ENCODE measurements at places on chromosomes 1 and 21.
A peak's percentile ranks its signal among the peaks of the same experiment; 100 is the strongest.

GRCh38 chr1:54653036-54653435, 11.4 kb downstream of the MROH7 start:
- no peak for DNase-seq

- DNase-seq: no peak
These were observed 5.2 kb downstream of the TTLL10 start for GRCh38 chr1:1178794-1179331.

GRCh38 chr1:112457241-112457640, 51.5 kb upstream of the WNT2B start:
- DNase-seq: no peak

DNA sequence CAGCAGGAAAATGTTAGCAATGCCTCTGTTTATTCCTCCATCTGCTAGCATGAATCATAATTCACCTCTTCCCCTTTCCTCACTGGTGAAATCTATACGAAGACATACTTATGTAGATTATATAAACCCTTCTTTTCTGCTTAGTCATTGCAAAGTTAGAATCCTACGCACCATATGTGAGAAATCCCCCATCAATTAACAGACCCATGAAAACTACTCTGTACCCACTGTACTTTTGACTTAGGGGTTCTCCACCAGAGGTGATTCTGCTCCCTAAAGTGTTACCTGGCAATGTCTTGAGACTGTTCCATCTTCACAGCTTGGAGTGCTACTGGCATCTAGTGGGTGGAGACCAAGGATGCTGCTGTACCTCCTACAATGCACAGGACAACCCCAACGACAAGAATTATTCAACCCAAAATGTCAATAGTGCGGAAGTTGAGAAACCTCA, 49.6 kb upstream of the KCTD3 start:
- peak; percentile 24 for DNase-seq

- DNase-seq: no peak
These were observed 2.5 kb downstream of the PBX1 start for GRCh38 chr1:164561472-164561871.

GRCh38 chr1:8047112-8047511, 21.0 kb upstream of the ERRFI1 start:
- DNase-seq: peak; percentile 63

GRCh38 chr1:220748089-220748934, at the start of gene MTARC2:
TSS of gene MTARC2 (plus strand) at chr1:220748322. CDS start at chr1:220748532, 210 bp downstream.
- peak; percentile 93 for DNase-seq

DNA sequence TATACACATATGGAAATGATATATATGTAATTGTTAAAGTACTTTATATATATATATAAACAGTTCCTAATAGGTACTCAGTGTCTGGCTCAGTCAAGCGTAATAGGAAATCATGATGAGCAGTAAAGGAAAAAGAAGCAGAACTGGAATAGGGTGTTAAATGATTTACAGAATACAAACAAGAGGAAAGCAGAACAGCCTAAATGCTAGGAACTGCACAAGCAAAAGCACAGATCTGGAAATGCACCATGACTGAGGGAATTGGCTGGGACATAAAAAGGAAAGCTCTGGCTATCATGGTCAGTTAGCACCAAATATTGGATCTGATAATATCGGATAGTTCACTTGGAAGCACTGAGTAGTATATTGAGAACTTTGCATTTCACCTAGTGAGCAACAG, 51.8 kb downstream of the SLC44A5 start:
- no peak for DNase-seq

GRCh38 chr1:156748670-156749418, 2.6 kb downstream of the HDGF start:
- peak; percentile 71 for DNase-seq

GRCh38 chr21:38531591-38531990, 33.3 kb upstream of the ERG start:
- DNase-seq: no peak

DNA sequence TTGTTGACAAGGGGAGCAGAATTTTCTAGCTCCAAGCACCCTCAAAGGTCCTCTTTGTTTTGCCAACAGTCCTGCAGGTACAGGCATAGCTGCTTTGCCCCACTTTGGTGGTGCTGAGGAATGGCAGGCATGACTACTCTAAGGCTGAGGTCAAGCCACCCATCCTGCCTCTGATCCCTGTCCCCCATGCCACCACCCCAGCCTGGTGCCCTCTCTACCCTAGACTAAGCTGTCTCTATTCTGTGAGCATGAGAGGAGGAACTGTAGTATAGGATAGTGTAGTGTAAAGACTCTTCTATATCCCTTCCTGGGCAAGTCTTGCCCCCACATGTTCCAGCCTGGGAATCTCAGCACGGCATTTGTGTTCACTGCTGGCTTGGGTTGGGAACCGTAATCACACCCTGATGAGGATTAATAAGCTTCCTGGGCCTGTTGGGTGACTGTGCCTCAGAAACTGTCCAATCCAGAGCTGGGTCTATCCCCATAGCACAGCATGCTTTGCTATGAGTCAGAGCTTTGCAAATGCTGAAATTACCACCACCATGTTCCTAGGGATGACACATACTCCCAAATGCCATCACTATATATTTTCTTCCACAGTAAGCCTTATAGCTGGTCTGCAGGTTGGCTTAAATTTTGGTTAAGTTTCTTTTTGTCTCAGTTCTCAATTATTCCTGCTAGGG, 105.7 kb upstream of the PPP2R5A start:
- DNase-seq: peak; percentile 43

- DNase-seq: peak; percentile 97
These were observed 24.7 kb downstream of the SCCPDH start for GRCh38 chr1:246748867-246749266.

- DNase-seq: no peak
These were observed 51.5 kb downstream of the VANGL2 start for GRCh38 chr1:160451859-160452232.

DNA sequence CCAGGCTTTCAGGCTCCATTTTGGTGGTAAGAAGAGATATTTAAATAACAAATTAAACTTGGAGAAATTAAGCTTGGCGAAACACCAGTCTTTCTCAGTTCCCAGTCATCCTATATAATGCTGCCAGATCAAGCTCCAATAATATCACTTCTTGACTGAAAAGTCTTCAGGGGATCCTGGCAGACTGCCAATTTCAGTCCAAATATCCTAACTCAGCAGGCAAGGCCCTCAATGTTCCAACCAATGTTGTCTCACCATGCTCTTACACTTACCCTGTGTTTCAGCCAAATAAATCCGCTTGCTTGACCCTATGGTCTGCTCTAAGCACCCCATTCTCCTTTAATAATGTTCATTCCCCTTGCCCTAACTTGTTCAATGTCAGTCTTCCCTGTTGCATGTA, 39.9 kb upstream of the BCL10 start:
- no peak for DNase-seq

GRCh38 chr1:219773775-219774174, 154.6 kb downstream of the SLC30A10 start:
- no peak for DNase-seq

DNA sequence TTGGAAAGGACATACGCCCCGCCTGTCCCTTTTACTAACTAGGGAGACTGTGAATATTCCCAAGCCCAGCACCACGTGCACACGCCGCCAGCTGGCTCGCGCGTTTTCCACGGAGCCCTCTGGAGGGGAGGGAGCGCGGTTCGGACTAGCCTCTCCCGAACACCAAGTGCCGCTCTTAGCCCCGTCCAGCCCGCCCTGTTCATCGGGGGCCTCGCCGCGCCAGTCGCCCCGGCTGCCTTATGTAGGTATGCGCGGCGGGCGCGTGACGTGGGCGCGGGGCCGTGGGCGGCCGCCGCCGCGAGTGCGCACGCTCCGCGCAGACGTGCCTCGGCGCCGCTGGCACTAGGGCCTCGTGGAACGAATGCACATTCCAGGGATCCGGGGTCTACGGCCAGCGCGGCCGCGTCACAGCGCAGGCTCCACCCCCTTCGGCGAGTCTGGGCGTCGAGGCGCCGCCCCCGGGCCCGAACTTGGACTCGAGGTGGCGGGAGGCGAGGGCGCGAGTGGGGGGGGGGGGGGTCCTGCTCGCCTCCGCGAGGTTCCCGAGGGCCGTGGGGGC, 767 bp upstream of the IRF2BP2 start:
- peak; percentile 95 for DNase-seq

DNA sequence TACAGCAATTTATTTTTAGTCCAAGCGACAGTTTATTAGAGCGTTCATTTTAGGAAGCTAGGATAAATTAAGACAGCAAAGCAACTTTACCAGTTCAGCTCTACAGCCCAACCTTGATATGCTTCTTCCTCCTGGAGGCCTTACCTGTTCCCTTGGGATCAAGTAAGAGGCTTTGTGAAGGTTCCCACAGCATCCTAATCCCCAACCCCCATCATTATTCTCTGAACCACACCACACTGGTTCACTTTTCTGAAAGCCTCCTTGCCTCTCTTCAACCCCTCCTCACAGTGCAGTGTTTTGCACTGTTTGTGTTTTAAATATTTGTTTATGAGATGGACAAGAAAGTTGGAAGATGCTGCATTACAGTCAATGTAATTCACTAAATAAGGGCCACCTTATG, 126.3 kb upstream of the CXADR start:
- no peak for DNase-seq

- no peak for DNase-seq
These were observed 13.4 kb upstream of the SPSB1 start for GRCh38 chr1:9279172-9279840.

- DNase-seq: no peak
These were observed 10.7 kb upstream of the ERO1B start for GRCh38 chr1:236292425-236292824.

DNA sequence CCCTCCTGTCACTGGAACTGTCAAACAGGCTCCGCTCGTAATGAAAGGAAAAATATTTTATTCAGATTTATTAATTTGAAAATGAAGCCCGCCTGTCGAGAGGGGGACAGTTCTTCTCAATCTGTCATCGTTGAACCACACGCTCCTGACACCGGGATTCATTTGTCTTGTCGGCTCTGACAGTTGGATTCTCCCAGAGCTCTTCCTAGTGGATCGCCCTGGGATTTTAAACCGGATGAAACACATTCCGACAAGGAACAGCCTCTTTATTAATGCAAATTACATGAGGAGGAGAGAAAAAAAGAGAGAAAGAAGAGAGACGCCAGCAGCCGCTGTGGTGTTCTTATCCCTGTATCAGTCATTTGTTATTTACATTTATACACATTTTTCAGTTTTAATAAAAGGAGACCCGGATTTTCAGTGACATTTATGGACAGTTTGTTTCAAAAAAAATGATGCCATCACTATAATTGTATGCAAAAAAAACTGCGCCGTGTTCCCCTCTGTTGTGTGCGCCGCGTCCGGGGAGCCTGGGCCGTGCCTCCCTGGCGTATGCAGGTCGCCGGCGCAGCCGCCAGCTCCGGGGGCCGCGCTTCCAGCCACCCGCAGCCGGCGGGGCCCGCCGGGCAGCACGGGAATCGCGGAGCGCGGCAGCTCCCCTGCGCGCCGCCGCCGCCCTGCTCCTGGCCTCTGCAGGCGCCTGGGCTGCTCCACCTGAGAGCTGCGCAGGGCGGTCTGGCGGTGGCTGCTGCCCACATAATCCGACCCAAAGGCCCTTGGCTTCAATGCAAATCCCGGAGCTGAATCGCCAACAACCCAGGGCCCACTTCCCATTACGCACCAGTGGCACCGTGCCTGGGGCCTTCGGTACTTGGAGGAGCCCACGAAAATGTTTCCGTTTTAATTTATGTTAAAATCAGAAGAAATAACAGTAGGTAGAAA, 237.9 kb upstream of the PBX1 start:
- no peak for DNase-seq

DNA sequence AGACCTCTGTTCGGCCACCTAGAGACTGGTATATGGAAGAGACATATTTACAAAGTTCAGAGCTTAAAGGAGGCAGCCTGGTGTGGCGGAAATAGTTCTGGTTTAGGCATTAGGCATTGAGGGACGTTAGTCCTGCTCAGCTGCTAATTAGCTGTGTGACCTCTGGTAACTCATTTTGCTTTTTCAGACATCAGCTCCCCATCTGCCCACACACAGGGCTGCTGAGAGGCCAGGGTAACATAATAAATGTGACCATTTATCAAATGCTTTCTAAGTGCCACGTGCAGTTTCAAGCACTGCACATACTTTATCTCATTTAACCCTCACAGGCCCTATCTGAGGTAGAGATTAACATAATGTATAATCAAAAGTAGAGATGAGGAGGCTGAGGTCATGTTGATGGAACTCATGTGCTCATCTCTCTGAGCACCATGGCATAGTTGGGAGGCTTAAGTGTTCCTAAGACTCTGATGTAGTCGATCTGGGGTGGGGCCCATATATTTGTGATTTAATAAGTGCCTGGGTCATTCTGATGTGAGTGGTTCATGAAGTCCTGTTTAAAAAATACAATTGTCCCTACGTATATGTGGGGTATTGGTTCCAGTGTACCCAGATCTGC, 267.2 kb upstream of the PLXNA2 start:
- DNase-seq: no peak

DNA sequence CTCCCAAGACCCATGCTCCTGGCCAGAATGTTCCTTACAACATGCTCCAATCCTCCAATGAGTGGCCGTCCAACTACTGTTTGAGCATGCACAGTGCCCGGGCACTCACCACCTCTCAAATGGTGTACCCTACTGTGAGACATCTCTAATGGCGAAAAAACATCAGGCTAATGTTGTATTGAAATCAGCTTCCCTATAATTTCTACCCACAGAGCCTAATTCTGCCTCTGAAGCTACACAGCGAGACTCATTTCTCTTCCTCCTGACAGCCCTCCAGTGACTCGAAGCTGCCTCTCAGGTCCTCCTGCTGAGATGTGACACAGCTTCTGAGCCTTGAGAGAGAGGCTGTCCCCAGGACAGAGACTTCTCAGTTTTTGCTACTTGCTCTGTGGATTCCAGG, 130.7 kb downstream of the FAM78B start:
- DNase-seq: no peak

DNA sequence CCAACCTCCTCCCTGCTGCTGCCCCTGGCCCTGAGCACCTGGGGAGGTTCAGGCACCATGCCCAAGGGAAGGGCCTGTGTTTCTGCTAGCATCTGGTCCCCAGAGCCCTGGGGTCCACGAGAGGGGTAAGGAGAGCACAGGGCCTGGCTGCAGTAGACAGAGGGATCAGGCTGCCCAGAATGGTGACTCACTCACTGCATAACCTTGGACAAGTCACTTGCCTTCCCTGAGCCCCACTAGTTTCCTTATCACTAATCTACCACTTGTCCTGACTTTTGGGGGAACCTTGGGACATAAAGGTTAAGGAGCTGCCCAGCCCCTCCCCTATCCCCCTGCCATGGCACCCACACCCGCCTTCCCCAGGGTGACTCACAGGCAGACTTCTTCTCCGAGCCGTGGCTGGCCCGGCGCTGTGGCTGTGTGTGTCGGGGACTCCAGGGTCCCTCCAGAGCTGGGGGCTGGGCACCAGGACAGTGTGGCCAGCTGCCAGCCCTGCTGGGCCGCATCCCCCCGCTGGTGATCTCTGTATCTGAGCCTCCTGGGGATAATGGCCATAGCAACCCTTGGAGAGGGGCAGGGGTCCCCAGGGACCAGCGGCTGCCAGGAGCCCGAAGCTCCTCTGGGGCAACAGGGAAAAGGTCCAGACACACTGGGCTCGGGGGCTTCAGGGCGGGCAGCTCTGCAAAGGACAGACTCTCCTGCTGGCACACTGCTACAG, 4.0 kb downstream of the ARHGEF19 start:
- peak; percentile 45 for DNase-seq

DNA sequence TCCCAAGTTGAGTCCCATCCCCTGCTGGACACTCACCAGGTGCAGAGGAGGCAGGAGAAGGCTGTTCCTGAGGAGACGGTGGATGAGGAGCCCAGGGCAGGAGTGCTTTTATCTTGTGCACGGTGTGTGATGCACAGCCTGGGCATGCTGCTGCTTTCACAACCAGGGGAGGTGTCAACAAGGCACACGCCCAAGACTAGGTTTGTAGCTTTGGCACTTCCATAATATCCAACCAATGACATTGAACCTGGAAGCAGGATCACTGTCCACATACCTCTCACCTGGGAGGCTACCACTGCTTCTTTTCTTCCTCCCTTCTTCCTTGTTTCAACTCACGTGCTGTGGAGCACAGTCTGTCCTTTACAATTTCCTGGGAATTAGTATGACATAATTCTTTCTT, at the start of gene LCE3D:
Gene LCE3D (minus strand): TSS at position 84 of the 400 bp plus-strand sequence. CDS start 580 bp downstream, outside the sequence.
- DNase-seq: no peak
